ENCODE measurements at places on chromosomes 12 and 14.

DNA sequence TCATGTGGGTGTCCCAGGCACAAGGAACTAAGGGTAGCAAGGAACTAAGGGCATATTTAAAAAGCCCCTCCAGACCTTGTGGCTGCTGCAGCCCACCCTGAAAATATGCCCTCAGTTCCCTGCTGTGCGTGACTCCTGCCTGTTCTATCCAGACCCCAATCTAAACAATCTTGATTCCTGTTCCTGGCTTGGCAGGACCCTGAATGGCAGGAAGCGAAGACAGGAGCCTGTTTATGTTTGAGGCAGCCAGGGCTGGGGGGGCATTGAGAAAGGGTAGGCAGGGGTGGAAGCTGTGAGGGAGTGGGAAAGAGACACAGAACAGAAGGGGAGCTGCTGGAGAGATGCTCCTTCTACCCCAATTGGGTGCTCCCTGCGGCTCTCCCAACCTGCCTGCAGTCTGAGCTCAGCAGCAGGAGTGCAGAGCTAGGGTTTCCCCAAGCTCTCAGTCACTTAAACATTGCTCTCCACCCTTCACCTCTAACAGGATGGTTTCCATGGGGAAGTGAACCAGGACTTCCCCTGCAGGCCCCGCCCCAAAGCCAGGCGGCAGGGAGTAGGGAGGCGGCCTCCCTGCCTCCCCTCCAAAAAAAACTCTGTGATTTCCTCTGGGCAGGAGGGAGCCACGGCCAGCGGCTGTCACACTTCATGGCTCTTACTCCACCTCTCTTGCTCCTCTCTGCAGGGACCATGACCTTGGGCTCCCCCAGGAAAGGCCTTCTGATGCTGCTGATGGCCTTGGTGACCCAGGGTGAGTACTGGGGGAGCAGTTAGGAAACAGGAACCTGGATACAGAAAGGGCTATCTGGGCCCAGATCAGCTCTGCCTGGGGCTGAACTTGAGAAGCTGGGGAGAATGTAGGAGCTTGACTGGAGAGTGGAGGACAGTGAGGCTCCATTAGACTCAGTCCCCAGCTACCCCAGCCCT is 4.7 kb downstream of the ACVRL1 start:
- no peak for DNase-seq

DNA sequence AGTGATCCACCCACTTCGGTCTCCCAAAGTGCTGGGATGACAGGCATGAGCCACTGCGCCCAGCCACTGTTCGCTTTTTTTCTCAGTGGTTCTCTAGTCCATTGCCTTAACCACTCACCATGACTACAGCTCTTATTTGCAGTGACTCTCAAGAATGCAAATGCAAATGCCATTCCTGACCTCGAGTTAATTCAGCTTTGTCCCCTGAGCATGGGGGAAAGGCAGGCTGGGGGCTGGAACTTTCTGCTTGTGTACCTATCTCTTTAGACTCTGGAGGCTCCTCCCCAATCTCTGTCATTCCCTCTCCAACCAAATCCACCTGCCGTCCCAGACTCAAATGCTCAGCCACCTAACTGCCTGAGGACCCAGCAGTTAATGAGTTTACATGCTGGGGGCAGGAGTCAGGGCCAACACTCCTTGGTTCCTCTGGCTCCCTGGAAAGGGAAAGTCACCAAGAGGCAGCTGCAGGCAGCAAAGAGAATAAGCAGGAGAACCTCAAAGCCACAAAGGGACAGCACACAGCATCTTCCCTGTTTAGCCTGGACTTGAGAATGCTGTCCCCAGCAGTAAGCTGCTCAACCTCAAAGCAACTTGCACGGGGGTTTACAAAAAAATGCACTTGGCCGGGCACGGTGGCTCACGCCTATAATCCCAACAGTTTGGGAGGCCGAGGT is 5.3 kb upstream of the HNF1A start:
- peak; percentile 29 for DNase-seq

DNA sequence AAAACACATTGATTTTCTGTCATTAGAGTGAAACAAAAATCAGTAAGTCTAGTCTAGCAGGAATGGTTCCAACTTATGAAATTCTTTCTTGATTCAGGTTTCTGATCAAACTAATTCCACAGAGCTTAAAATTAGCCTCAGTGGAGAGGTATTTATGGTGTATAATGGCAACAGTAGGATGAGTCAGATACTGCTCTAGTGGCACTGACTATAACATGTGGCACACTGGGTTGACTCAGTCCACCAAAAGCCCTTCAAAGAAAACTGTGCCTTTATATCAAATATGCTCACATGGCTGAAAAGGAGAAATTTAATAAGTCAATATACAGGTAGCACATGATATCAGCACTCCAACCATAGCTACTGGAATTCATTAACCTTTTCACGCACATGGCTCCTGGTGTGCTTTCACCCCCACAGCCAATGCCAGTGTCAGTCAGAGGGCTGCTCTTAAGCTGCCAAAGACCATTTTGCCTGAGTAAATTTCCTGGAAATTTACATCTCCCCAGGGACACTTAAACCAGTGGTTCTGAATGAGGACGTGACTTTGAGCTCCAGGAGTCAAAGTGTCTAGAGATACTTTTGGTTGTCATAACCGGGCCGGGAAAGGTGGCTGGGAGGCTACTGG is 21.7 kb upstream of the CATSPERB start:
- DNase-seq = no peak

GRCh38 chr12:14774906-14775635 is 28.2 kb downstream of the WBP11 start:
- no peak for DNase-seq

DNA sequence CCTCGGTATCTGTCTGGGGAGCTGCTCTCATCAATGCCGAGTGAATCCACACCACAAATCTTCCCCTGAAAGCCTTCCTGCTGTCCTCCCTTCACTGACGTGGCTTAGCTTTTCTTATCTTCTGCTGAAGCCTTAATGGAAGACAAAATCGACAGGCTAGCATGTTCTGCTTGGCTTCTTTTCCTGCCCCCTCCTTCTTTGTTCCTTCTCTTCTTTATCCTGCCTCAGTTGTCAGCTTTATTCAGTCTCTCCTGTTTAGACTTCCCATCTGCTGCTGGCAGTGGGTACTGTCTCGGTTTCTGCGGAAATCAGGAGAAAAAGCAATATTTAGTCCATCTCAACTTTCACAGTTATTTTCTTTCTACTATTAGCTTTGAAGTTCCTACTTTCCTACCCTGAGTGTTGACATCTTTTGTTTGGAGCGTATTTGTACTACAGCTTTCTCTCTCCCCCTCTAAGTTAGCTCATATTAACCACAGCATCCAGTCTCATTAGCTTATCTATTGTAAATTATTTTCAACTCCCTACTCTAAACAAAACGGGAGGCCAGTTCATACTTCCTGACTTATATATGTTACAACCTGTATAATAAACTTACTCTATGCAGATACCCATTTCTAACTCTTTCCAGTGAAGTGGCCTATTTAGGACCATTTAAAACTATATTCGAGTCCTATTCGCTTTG is 226.0 kb downstream of the DACT1 start:
- DNase-seq = no peak

DNA sequence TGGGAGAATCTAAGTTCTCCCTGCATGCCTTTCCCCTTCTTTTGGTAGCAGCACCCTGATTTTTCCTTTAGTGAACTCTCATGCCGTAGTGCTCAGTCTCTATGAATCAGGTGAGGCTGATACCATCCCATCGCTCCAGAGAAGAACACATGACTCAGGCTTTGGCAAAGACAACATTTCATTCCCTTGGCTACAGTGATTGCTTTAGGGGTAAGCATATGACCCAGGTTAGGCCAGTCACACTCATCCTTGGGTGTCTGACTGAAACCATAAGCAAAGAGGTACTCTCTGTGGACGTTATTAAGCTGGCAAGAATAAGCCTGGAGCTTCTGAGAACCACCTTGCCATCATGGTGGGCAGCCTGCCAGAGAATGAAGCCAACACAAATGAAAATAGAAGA is 141.8 kb downstream of the MYRFL start:
- no peak for DNase-seq

GRCh38 chr14:102675396-102675795 is 82.9 kb downstream of the RCOR1 start:
- no peak for DNase-seq

DNA sequence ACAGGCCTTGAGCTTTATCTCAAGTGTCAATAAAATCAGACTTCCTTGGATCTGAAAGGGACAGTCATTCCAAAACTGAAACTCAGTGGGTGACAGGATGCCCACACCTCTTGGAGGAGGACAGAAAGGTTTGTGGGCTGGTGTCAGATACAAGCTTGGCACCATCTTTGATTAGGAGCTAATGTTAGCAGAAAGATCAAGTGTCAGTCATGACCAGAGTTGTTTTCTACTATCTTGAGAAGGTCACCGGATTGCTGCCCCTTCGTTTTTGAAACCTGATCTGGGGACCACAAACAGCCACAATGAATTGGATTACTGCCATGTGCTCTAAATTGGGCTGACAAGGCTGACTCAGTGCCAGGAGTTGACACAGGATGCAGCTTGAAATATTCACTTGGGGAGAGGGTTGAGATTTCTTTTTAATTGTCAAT is 88.3 kb downstream of the OTOGL start:
- no peak for DNase-seq

GRCh38 chr14:104317975-104318557 is 179.7 kb downstream of the KIF26A start:
- DNase-seq = no peak

DNA sequence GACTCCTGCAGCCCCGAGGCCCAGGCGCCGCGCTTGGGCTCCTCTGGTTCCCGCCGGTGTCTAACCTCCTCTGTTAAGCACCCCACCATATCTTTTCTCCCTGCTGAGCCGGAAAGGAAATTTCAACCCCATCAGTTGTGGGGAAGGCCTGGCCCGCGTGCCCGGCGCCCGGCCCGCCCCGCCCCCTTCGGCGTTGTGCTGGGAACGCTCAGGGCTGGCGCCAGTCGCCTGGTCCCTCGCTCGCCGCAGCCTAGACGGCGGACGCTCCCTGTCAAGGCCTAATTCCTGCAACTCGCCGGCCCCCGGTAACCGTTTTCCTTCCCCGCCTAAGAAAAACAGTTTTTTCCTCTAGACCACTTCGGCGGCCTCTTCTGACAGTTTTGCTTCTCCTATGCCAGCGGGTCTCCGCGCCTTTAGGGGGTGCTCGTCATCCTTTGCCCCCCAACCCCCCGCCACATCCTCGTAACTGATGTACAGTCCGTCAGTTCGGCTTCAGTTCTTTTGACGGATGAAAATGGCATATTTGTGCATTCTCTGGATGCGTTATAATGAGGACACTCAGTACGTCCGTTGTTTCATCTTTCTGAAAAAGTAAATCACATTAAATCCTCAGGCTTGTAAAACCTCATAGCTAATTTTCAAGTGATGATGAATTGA is 506 bp upstream of the NAP1L1 start:
- no peak for DNase-seq

- no peak for DNase-seq
Observed at GRCh38 chr12:53567961-53568808, 58.0 kb downstream of the ATF7 start.

Measured in neural crest cell (in vitro differentiated cells).